ENCODE measurements at places on chromosomes 6 and 20. TPM values are rescaled to one million over a fixed set of nuclear protein-coding genes. Genes with fewer than 3 reads are reported as not detected.

DNA sequence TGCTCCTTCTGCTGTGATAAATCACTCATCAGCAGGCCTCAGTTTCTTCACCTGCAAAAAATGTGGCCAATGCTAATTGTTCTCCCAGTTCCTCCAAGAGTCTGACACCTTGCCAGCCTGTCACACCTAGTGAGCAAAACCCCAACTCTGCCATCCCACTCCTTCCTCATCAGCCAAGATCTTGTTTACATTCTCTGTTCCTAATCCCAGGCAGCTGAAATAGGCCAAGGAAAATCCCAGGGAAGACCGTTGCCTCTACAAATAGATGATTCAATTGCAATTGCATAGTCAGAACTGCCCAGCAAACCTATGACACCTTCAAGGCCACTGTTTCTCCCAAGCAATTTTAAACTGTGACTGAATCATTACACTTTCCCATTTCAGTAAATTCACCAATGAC lies 78.7 kb downstream of the GMDS start:
- no peak for DNase-seq

GRCh38 chr6:112281821-112282615 lies 27.7 kb upstream of the LAMA4 start:
- DNase-seq, result peak; percentile 74

GRCh38 chr20:37943033-37943432 lies 40.1 kb downstream of the VSTM2L start:
- no peak for DNase-seq

DNA sequence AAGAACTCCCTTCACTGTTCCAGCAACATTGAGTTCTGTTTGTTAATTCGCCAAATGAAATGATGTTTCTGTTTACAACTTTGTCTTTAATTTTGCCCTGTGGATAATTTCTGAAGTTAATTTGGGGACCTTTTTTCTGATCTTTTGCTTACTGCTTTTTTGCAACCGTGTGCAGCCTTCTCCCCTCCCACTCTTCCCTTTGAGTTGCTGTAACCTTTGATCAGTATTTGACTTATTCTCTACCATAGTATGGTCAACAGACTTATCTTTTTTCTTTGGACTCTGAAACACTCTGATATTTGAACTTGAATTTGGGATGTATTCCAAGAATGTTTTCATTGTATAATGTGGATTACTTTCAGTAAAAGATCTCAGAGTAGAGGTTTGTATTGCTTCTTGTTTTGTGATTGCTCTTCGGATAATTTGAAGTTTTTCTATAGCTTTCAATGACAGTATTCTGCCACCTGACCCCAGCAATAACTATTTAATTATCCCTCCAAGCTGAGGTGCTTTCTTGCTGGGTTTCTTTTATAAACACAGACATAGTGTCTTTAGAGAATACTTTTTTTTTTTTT lies 46.2 kb downstream of the LRRN4 start:
- no peak for DNase-seq

GRCh38 chr20:53053595-53053994 lies 81.4 kb downstream of the TSHZ2 start:
- no peak for DNase-seq

- DNase-seq, result no peak
Measured at GRCh38 chr20:52964131-52964530, 8.0 kb upstream of the TSHZ2 start.

- DNase-seq, result no peak
Measured at GRCh38 chr6:148873868-148874267, 127.0 kb downstream of the UST start.

DNA sequence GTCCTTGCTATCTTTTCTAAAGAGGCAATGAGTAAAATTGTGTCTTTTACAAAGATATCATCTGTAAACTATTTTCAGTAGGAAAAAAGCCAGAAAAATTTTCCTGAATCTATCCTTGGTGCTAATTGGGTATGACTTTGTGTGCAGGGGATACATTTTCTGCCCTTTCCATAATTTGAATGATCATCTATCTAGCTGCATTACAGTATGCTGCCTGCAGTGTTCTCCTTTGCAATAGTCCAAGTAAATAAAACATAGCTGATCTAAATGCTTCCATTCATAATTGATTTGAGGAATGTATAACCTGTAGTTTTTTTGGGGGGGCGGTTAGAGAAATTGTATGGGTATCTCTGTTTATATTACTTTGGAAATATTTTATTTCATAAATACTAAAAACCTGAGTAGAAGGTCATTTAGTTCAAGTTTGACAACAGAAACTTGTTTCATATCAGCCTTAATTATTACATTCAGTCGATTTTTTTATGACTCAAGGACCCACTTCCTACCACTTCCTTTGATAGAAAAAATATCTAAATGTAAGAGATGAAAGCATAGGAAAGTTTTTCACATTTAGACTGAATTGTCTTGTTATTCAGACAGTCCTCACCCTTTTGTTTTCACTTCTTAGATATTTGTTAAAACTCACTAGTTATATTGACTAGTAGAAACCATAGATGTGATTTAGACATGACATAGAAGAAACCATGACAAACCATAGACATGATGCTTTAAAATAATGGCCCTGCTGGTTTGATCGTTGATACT lies 75.3 kb downstream of the AIG1 start:
- no peak for DNase-seq

- no peak for DNase-seq
Measured at GRCh38 chr6:147859071-147859470, 350.6 kb downstream of the SAMD5 start.

DNA sequence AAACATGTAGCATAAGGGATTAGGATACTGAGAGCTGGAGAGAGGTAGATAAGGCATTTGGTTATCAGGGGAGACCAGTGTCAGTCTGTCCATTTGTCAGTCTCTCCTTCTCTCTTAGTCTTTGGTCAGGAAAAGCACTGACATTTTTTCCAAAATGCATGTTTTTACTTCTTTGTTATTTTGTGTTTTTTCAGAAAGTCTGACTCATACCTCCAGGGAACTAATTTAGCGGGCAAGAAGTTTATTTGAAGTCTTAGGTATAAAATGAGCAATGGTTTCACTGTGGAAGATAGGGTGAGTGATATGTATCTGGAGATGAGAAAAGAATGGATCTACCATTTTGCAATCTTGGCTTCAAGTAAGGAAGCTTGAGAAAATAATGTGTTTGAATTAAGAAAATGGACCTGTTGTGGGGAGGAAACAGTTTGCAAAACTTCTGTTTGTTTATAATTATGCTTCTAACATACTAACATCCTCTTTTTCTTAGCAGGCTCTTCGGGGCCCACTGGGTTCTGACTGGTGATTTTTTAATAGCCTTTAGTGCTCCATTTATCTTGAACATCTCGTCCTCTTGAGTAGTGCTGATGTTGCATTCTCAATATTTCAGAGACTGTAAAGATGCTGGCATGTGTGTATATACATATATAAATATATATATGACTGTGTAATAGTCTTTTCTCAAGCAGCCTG lies 66.9 kb upstream of the FABP7 start:
- no peak for DNase-seq

DNA sequence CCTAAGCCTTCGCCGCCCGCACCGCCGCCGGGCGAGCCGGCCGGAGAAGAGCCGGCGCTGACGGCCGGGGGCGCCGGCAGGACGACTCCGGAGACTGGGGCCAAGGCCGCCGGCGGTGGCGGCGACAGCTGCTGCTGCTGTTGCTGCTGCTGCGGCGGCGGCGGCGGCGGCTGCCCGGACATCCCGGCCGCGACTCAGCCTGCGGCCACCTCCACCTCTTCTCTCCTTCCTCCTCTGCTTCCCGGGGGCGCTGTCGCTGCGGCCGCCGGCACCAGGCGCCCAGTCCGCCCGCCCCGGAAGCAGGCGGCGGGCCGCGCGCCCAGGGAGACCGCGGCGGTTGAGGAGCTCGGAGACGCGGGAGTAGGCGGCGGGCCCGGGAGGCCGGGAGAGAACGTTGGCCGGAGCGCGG lies 307 bp downstream of the RANBP9 start:
- DNase-seq, result peak; percentile 76

DNA sequence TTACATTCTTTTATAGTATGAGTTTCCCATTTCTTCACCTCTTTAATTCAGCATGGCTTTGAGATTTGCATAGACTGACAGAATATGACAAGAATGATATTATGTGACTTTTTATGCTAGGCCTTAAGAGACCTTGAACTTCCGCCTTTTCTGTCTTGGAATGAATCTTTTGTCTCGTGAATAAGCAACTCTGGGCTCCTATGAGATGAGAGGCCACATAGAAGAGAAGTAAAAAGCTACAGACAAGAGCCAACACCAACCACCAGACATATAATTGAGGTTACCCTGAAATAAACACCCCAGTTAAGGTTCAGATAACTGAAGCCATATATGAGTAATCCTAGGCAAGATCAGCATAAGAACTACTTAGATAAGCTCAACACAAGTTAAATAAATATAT lies 600.8 kb downstream of the MEI4 start:
- no peak for DNase-seq

- no peak for DNase-seq
Measured at GRCh38 chr6:31794866-31795615, 511 bp downstream of the VARS1 start.

DNA sequence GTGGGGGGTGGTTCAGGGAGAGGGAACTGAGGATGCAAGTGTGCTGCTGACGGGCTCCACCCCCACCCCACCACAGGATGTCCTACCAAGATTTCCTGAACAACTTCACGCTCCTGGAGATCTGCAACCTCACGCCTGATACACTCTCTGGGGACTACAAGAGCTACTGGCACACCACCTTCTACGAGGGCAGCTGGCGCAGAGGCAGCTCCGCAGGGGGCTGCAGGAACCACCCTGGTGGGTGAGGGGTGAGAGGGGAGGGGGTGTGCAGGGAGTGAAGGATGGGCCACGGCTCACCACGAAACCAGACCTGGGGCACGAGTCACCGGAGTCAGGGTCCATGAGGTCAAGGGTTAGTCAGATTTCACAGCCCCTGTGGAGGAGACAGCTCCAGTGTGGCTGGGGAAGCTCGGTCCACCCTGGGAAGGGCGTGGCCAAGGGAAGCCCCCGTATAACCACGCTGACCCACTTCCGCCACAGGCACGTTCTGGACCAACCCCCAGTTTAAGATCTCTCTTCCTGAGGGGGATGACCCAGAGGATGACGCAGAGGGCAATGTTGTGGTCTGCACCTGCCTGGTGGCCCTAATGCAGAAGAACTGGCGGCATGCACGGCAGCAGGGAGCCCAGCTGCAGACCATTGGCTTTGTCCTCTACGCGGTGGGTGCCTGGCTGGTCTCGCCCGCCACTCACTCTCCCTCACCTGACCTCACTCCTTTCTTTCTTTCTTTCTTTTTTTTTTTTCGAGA lies 18.3 kb downstream of the CAPN11 start:
- no peak for DNase-seq

GRCh38 chr6:156282087-156282486 lies 495.1 kb upstream of the ARID1B start:
- no peak for DNase-seq

DNA sequence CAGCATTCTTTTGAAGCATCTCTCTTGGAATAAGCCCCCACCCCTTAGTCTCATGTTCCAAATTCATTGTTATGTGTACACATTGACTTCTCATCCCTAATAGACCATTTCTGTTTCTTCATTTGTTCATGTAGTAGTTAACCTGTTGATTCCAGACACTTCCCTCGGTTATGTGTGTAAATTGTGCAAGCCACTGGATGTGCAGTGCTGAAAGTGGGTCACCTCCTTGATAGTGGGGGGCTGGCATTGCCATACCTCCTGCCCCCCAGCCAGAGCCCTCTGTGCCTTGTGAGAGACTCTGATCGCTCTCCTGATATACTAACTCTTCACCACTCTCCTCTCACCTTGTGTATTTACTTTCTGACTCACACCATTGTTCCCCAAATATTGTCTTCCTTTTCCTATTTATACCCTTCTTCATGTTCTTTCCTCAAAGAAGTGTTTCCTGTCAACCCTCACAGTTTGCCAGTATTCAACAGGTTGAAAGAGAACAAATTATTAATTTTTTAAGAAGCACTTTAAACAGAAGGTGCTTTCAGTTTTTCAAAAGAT lies 59.0 kb downstream of the HIVEP1 start:
- no peak for DNase-seq

DNA sequence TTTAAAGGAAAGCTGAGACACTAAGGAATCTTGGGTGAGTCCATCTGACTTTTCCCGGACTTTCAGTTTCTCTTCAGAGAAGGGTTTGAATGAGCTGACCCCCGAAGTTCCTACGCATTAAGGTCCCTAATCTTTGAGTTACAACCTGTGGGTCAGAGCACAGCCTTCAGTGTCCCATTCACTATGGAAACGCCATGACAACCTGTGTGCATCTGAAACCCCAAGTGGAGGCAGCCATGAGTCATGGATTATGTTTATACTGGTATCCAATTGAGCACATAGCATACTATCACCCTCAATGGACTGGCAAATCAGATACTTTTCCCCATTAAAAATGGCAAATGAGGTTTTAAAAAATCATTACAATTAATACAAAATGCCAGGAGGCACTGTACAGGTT lies 11.4 kb downstream of the MYLK4 start:
- no peak for DNase-seq

The BFSP1 gene
- total RNA-seq, result 0.41 TPM

The SLC44A4 gene
- total RNA-seq, result not detected

The GOPC gene
- 18.3 TPM for total RNA-seq

The SNAP25 gene
- 2.8 TPM for total RNA-seq

The CHMP4B gene
- 97.7 TPM for total RNA-seq
